A549 treated with Hydrocortisone at 1 μM for 4 hours (cell line): ENCODE measurements at places on chromosomes 2 and 18. TPM values are rescaled to one million over a fixed set of nuclear protein-coding genes. Genes with fewer than 3 reads are reported as not detected.

The KCNIP3 gene
- total RNA-seq = 1.3 to 2.3 TPM (median 1.7 TPM) in 5 replicates

The FNDC4 gene
- 3.5 to 5.8 TPM (median 4.4 TPM) in 5 replicates for total RNA-seq

The NEU4 gene
- 0.07 to 0.45 TPM (median 0.27 TPM) in 5 replicates for total RNA-seq

The CHST9 gene
- total RNA-seq = not detected in 5 replicates

The SLC4A5 gene
- total RNA-seq = 0.31 to 0.47 TPM (median 0.42 TPM) in 5 replicates

The ERMN gene
- total RNA-seq = not detected in 5 replicates

The FAM210A gene
- 22.9 to 27.2 TPM (median 25.1 TPM) in 5 replicates for total RNA-seq

The PAX8 gene
- total RNA-seq = 0.54 to 1.3 TPM (median 0.97 TPM) in 5 replicates

The TM4SF20 gene
- total RNA-seq = 6.6 to 8.7 TPM (median 8.0 TPM) in 5 replicates

The HJURP gene
- 52.3 to 59.6 TPM (median 55.7 TPM) in 5 replicates for total RNA-seq

The RHOB gene
- 346 to 470 TPM (median 402 TPM) in 5 replicates for total RNA-seq

The CFC1 gene
- 0.09 to 0.10 TPM in 2 of 5 replicates, not detected in the others for total RNA-seq

The UCN gene
- 0.61 to 2.6 TPM (median 1.7 TPM) in 5 replicates for total RNA-seq

The UGT1A5 gene
- 0.08 to 0.13 TPM in 2 of 5 replicates, not detected in the others for total RNA-seq

The COLEC11 gene
- 0.48 to 0.69 TPM (median 0.50 TPM) in 5 replicates for total RNA-seq

The MARCHF4 gene
- 23.4 to 28.5 TPM (median 26.3 TPM) in 5 replicates for total RNA-seq

The REG1A gene
- not detected in 5 replicates for total RNA-seq

The GAREM1 gene
- 4.6 to 6.4 TPM (median 5.2 TPM) in 5 replicates for total RNA-seq

The IL37 gene
- not detected in 5 replicates for total RNA-seq

The SCYGR4 gene
- not detected in 5 replicates for total RNA-seq

The ZNF892 gene
- 0.23 to 0.91 TPM (median 0.60 TPM) in 5 replicates for total RNA-seq

The CKAP2L gene
- total RNA-seq = 12.3 to 18.6 TPM (median 14.4 TPM) in 5 replicates

The FIGN gene
- total RNA-seq = 1.7 to 2.7 TPM (median 2.0 TPM) in 5 replicates

The C2orf15 gene
- 0.45 to 0.66 TPM (median 0.48 TPM) in 5 replicates for total RNA-seq

The GALR1 gene
- total RNA-seq = not detected in 5 replicates

The DSG4 gene
- not detected in 5 replicates for total RNA-seq

The RIT2 gene
- not detected in 5 replicates for total RNA-seq

The CGREF1 gene
- 6.9 to 8.5 TPM (median 7.6 TPM) in 5 replicates for total RNA-seq

The TMSB10 gene
- total RNA-seq = 9,637 to 10,481 TPM (median 10,011 TPM) in 5 replicates

The ABCG8 gene
- 0.01 TPM in 1 of 5 replicates, not detected in the others for total RNA-seq

The MORN2 gene
- total RNA-seq = 38.3 to 42.7 TPM (median 40.6 TPM) in 5 replicates

The ANKRD30BL gene
- not detected in 5 replicates for total RNA-seq

The TRIM43 gene
- 0.07 to 0.15 TPM (median 0.08 TPM) in 3 of 5 replicates, not detected in the others for total RNA-seq

The CRYBA2 gene
- not detected in 5 replicates for total RNA-seq

The MBD5 gene
- total RNA-seq = 3.9 to 7.4 TPM (median 5.0 TPM) in 5 replicates

The IFT172 gene
- total RNA-seq = 7.0 to 9.7 TPM (median 8.2 TPM) in 5 replicates
